BE2C (cell line): ENCODE measurements at places on chromosomes 12 and 14.
A peak's percentile ranks its signal among the peaks of the same experiment; 100 is the strongest.

- DNase-seq: no peak
These were observed 31.9 kb downstream of the NUAK1 start for GRCh38 chr12:106106892-106107291.

- DNase-seq: no peak
These were observed 112.9 kb downstream of the CCDC91 start for GRCh38 chr12:28303192-28303591.

DNA sequence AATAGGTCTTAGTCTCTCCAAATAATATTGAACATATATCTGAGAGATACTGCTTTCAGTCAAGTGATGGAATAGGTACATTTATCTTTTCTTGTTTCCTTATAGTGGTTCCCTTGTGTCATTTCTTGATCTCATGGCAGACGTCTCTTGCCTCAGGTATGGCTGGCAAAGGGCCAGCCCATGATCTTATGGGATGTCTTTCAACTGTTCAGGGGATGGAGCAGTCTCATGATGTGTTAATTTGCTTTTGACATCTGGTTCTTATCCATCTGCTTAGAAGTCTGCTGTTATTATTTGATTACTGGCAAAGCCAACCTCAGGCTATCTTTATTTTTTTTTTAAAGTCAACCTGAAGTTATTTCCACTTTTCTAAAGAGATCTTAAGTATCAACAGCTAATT, 262.9 kb downstream of the TMEM117 start:
- no peak for DNase-seq

DNA sequence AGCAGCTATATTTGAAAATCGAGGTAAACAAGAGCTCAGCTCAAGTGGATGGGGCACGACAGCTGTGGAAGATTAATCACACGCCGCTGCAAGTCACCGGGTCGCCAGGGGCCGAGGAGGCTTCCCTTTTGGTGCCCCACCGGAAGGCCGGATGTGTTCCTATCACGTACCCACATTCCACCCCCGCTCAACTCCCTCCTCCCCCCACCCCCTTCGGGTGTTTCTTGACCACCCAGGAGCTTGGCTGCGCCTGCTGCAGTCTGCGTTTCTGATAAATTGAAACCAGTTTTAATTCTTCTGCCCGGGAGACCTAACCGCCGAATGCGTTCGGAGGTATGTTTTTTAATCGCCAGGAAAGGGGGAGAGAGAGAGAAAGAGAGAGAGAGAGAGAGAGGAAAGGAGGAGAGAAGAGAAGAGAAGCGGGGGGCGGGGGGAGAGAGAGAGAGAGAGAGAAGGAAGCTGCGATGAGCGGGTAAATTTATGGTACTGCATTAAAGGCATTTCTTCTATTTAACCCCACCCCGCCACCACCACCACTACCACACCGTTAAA, 1.8 kb downstream of the SLC8A3 start:
- no peak for DNase-seq

DNA sequence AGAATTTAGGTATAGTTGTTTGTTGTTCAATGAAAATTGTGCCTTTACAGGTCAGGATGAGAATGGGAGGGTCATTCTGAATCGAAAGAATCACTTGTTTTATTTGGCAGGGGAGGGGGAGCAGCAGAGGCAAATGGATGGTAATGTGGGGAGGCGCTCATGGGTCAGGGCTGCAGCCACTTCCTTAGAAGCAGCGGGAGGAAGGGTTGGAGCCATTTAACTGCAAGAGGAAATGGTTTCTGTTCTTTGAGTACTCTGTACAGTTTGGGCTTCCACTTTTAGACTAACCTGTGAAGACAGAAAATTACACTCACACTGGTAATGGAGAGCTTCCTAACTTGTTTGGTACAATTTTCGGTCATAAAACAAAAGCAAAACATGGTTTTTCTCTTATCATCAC, 57.2 kb downstream of the PIWIL1 start:
- no peak for DNase-seq

DNA sequence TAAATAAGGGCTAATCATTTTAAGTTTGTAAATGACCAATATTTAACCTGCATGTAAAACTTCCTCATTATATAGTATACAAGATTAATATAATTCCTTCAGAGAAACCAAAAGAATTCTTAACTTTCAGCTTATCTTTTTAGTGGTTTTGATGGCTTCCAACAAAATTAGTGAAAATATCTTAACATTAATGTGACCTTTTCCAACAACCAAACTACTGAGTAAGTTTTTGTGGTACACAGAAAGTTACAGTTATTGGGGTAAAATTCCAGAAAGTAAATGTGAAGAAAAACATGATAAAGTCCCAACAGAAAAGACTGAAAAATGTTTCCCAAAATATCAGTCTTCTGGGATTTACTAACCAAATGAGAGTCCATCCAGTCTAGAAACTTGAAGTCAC, 111.0 kb upstream of the PDE3A start:
- DNase-seq: no peak

DNA sequence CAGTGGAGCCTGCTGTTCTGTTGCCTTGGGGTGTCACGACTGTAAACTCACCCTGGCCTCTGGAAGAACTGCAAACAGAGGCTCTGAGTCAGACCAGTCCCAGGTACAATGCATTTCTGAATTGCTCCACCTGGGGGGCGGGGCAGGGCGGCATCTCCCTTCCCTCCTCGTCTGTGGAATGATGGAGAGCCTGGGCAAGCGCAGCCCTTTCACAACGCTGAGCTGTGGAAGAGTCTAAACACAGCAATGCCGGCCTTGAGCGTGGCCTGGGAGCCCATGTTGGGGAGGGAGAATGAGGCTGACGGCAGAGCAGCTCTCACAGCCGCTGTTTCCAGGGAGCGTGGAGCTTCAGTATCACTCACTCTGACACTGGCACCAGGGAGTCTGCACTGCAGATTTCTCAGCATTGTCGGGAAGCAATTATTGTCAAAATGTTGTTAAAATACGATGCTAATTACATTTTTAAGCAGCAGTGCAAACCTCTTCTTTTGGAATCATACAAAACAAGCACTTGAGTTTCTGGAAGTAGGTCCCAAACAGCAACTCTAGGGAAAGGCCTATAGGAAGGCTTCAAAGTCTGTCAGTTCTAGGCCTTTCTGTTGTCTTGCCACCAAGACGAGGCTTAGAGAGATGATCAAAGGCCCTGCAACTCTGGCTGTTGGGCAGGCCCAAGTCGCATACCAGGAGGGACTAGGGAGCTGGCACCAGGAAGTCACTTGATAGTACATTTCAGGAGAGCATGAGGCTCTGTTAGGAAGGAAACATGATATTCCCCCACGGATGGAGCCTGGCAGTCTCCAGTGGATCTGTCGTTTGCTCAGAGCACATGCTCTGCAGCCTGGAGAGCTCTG, 244.0 kb upstream of the FKBP4 start:
- DNase-seq: no peak

DNA sequence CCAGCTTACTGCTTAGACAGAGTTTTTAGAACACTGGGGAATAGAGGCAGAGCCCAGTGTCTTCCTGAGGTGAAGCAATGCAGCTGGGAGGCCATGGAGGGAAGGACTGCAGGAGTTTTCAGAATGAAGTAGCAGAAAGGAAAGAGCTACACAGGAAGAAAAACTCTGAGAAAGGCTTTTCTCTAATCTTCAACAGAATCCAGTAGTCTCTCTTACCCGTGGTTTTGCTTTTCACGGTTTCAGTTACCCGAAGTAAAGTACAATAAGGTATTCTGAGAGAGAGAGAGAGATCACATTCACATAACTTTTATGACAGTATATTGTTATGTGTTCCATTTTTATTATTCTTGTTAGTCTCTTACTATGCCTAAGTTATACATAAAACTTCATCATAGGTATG, 761.6 kb downstream of the BCL11B start:
- no peak for DNase-seq

DNA sequence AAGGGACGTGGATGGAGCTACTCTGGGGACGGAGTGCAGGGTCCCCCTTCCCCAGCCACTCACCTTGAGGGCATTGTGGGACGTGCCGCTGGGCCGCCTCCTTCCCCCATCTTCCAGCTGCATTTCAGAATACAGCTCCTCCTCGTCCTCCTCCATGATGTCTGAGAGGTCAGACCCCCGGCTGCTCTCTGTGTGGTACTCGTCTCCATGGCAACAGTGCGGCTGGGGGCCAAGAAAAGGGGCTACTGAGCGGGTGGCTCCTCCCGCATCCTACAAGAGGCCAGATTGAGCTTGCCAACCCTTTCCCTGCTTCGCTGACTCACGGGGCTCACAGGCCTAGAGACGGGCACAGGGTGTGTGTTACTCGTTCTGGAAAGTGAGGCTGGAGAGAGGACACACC, 90.4 kb downstream of the PIWIL1 start:
- DNase-seq: peak; percentile 8

DNA sequence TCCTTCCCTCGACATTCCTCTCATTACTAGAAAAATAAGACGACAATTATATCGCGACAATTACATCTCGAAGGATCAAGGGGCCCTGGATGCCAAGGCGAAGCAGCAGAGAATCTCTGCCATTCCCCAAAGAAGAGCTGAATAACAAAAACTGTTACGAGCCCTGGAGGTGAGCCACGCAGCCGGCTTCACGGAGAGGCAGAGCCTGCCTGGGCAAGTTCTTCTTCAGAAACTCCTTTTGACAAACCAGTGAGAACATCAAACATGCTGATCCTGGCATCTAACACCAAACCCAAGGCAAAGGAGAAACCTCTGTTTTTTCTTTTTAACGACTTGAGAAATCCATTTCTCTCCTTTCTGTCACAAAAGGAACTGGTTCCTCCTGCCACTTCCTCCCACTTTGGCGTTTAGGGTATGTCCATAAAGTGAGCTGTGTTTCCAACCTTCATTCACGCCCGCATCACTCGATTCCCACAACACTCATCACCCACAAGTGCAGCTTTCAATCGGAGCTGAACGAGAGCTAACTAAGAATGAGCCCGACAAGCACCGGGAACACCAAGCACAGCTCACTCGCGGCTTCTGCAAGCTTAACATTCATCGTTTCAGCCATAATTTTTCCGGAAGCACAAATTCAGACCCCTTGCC, 21.5 kb downstream of the CCDC88C start:
- DNase-seq: no peak

DNA sequence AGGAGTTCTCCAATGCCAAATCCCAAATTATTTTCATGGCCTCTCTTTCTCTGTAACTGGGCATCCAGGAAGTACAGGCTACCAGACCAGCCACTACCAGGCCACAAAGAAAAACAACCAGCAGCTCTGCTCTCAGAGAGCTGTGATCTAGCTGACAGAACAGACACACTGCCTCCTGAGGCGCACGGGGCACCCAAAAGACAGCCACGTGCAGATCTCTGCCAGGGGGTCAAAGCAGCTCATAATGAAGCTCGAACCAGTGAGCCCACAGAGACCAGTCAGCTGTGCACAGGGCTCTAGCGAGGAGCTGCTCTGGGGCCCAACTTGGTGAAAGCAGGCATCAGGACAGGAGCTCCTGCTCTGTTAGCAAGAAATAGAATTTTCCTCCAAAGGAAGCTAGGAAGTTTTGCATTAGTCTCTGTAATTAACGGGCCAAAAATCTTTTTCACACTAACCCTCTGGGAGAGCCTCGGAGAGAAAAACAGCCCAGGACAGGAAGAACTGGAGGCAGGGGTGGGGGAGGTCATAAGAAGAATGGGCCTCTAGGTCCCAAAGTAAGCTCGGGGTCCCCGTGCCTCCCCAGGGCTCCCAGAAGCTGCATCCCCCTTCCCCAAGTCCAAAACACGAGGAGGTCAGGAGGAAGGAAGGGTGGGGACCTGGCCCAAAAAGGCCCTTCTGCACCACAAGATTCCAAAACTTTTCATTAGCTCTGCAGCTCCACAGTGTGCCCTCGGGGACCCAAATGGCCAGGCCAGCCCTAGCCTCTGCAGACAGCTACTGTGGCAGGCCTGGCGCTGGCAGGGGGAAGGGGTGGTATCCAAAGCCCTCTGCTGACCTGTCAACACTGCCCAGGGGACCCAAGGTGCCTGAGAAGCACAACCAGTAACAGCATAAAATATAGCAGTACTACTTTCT, 30.2 kb downstream of the ACTN1 start:
- DNase-seq: peak; percentile 32

- no peak for DNase-seq
These were observed 52.6 kb upstream of the STRN3 start for GRCh38 chr14:31078766-31079165.

DNA sequence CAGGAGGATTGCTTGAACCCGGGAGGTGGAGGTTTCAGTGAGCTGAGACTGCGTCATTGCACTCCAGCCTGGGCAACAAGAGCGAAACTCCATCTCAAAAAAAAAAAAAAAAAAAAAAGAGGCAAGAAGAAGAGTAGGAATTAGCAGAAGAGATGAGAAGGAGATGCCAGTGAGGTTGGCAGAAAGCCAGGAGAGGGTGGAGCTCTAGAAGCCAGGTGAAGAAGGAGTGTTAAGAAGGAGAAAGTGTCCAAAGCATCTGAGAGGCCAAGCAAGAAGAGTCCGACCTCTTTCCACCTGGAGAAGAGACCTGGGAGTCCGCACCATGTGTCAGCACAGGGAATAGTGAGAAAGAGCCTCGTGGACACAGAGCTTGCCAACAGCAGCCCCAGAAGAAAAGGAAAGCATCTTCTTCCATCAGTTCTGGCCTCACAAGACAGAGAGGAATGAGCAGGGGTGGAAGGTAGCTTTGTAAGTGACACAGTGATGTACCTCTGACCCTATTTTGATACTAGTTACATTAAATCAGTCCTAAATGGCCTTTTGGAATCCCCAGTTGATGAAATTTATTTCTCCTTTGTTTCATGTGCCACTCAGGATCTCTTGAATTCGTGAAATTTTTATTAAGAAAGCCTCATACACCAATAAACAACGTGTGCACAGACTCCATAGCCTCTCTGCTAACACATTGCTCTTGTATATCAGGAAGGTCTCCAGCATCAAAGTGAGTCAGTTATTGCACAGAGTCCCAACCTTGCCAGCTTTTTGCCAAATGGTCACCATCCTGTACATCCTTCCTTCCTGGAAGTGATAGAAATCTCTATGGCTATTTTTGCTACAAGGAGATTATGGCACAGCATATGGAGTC, 70.6 kb downstream of the SAMD4A start:
- no peak for DNase-seq

- no peak for DNase-seq
These were observed 90.5 kb downstream of the SLC2A13 start for GRCh38 chr12:40015345-40015744.

GRCh38 chr12:100661300-100661951, 87.9 kb downstream of the GAS2L3 start:
- no peak for DNase-seq

- DNase-seq: peak; percentile 78
These were observed 88.4 kb downstream of the TMCC3 start for GRCh38 chr12:94561943-94562411.

DNA sequence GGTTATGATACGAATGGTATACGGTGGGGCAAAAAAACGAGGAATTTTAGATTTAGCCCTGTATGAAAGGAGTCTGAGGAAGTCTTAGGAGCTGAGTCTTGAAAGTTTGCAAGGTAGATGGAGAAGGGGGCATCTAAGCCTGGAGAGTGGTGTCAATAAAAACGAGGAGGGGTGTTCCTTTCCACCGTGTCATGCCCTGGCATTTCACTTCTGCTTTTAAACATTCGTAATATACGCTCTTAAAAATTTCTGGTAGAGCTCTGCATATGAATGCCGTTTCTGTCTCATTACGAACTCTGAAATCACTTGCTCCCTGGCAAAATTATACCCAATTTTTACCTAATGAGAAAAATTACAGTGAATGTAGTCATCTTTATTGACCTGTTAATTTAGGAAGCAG, 170.2 kb downstream of the ERC1 start:
- no peak for DNase-seq
